ENCODE measurements at places on chromosomes 6 and 20. TPM values are rescaled to one million over a fixed set of nuclear protein-coding genes. Genes with fewer than 3 reads are reported as not detected.

Gene SLA2
- 0.39 TPM for total RNA-seq

Gene MCCD1
- total RNA-seq = not detected

Gene MYCT1
- total RNA-seq = 16.3 TPM

Gene GINS1
- 7.3 TPM for total RNA-seq

Gene EDN1
- 6.3 TPM for total RNA-seq

Gene UNC5CL
- 0.30 TPM for total RNA-seq

Gene PDE10A
- total RNA-seq = 9.2 TPM

Gene NPEPL1
- 19.0 TPM for total RNA-seq

Gene INSM1
- not detected for total RNA-seq

Gene ERVFRD-1
- 0.10 TPM for total RNA-seq

Gene PROKR2
- not detected for total RNA-seq

Gene ANKRD66
- not detected for total RNA-seq

Gene IL17A
- total RNA-seq = not detected

Gene SIRPG
- total RNA-seq = not detected

Gene SRMS
- 1.1 TPM for total RNA-seq

Gene TBX18
- 33.5 TPM for total RNA-seq

Gene TRAPPC3L
- 0.49 TPM for total RNA-seq
